Neural cell (in vitro differentiated cells): ENCODE measurements at places on chromosomes 12 and 14. TPM values are rescaled to one million over a fixed set of nuclear protein-coding genes. Genes with fewer than 3 reads are reported as not detected.

The DTX1 gene
- polyA plus RNA-seq = 30.7 and 42.8 TPM in 2 replicates

The DERA gene
- polyA plus RNA-seq = 7.7 and 8.5 TPM in 2 replicates

The AJUBA gene
- 0.52 and 1.9 TPM in 2 replicates for polyA plus RNA-seq

The BCL2L14 gene
- not detected in 2 replicates for polyA plus RNA-seq
